Left cardiac atrium (tissue), 4 donors: ENCODE measurements at places on chromosomes 5 and 9. TPM values are rescaled to one million over a fixed set of nuclear protein-coding genes. Genes with fewer than 3 reads are reported as not detected.

GRCh38 chr9:107504585-107505455, 15.3 kb upstream of the KLF4 start:
- peak; percentile 70 for DNase-seq

DNA sequence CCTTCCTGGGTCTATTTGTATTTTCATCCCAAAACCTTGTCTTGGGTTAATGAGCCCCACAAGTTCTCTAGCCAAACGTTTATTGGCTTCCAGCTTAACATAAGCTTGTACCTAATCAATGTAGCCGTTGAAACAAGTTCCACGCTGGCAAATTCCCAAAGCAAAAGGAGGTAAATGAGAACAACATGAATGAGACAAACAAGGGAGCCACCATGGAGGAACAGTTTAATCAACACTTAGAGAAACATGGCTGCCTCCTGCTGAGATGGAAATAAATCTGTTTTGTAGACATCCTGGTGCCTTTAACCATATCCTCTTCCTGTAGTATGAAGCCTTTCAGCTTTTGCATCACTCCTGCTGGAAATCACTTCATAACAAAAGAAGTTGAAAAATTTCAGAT, 166.6 kb upstream of the NFIB start:
- no peak for DNase-seq

DNA sequence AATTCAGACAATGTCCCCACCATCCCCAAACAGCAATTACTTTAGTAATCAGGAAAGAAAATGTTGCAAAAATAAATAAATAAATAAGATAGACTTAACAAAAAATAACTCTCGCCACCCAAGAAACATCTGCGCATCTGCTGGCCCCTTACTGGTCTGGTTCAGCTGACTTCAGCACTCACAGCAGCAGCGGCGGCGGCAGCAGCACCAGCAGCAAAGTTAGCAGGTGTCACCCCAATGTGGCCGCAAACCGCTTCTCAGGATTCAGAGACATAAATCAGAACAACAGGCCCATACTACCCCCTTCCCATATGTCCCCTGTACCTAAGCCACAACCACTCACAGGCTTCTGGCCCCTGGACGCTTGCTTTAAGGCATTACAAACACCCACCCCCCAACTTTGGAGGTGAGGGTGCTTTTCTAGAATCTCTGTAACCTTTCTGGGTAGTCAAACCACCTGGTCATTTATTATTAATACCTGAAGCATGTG, 593.0 kb downstream of the BNC2 start:
- DNase-seq: no peak

DNA sequence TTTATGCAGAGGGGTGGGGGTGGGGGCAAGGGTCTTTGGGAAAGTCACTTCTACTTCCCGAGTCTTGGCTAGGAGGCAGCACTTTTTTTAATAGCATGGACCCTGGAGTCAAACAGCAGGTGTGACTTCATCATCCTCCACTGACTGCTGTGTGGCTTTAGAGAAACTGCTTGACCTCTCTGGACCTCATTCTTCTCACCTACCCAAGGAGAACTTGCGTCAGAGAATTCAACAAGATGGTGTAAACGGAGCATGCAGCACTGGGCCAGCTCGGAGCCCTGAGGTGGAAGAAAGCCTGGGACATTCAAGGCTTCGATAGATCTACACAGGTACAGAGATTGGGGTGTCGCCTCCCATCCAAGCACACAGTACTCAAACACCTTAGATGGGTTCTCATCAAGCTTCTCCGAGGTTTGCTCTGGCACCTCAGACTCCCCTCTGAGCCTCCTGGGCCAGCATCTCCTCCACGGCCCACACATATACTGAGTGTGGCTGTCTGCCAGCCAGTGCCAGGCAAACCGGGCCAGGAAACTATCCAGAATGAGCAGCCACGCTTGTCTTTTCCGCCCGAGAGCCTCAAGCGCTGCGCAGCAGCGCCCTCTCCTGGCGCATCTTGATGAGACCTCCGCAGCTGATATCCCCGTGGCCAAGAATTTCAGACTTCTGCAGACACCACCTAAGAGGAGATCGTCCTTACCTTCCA, 4.6 kb upstream of the SLC25A48 start:
- DNase-seq: peak; percentile 69

GRCh38 chr9:137383081-137383783, 39.7 kb downstream of the EXD3 start:
- peak; percentile 16 for DNase-seq

DNA sequence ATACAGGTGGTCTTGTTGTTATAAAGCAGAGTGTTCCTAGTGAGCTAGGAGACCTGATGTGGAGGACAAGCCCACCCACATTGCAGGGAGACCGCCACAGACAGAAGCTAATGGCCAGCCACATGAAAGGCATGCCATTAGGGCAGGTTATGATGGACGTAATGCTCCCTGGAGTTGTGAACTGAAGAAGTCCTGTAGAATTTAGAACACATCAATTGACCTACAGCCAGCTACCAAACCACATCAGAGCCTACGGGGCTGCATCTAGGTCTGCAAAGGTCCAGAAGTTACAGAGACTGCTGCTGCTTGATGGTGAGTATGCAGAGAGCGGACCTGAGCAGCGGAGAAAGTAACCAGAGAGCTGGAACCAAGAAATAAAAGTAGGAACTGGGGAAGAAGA, 116.6 kb downstream of the LPAR1 start:
- DNase-seq: no peak

DNA sequence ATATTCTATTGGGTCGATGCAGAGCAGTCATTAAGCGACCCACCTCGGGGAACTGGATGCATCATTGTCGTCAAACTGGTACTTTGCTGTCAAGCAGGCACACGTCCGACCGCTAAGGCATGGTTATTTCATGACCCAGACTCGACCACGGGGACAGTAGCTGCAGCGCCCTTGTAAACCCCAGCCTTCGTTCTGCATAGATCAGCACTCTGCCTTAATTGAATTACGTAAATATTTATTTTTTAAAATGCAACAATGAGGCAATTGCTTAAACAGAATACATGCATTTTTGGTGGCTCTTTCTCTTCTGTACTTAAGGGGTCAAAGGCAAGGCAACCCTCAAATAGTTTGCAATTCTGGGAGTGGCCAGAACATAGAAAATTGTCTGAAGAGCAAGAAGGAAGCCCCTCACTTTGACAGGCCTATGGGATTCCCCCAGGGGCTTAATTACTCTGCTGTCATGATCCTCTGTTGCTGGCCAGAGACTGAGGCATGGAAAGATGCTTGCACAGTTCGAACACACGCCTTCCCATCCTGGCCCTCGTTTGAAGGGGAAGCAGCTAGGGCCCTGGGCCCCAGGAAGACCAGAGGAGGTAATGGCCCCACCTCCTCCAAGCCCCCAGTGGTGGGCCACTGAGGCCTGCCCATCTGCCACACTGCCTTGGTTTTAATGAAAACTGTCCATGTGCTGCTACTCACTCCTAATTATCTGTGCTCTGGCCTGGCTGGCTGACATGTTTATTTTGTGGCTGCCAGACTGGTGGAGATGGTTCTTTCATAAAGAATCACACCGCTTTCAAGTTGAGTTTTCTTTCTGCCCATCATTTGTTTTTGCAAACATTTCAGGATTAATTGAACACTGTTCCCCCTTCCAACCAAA, 169.7 kb upstream of the MAST4 start:
- DNase-seq: no peak

GRCh38 chr5:149466457-149466972, 84.7 kb downstream of the CSNK1A1 start:
- DNase-seq: peak; percentile 57

GRCh38 chr5:155040984-155041653, 27.6 kb downstream of the KIF4B start:
- no peak for DNase-seq

DNA sequence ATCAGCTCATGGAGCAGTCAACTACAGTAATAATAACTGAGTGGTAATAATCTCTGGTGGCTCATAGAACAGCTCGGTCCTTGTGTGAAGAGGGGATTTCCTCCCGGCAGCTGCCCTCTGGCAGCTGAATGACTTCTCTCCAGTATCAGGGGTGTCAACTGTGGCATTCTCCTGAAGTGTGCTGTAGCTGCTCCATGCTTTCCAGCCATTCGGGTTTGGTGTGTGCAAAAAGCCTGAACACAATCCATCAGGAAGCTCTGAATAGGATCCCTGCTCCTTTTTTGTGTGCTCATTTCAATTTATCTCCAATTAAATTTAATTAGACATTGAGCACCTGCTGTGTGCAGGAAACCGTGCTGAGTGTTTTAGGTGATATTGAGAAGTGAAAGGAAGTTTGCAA, 59.8 kb upstream of the BARX1 start:
- DNase-seq: no peak

DNA sequence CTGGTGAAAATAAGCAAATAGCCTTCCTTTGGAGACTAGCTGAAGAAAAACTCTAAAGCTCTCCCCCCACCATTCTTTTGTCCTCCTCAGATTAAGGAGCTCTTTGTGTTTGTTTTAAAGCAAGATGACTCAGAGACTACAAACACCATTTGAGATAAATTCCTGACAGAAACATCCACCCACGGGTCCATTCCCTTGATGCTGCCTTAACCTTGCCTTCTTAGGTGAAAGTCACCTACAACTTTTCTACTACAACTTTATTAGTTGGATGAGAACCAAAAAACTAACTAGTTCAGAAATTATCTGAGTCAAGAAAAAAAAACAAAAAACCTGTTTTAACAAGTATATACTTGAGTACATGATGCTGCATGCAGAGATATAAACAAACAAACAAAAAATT, 831.1 kb downstream of the NR2F1-AS1 start:
- DNase-seq: no peak

DNA sequence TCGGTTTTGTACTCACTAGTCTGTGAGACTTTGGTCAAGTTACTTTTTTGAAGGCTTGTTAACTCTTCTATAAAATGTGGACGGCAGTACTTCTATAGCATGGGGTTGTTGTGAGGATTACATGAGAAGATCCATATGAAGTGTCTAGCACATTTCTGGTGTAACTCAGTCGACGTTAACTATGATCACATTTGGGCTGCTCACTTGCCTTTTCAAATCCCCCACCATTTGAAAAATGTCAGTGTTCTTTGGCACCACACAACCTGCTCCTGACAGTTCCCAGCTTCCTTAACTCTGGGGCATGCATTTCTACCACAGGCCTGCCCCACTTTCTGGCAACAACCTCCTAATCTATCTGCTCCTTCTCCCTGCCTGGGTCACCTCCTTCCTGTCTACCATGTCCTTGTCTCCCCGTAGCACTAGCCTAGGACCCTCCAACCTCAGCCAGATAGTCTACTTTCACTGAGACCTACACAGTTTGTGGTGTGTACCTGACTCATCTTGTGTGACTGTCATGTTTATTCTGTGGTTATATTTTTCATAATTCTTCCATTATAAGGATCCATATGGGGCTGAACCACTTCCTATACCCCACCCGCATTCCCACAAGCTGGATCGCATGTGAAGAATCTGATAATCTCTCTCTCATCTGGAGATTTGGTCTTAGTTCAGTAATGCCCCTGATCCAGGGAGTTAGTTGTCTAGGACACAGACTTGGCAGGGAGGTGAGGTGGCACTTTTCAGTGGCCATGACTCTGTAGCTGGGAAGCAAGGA, 30.2 kb upstream of the BASP1 start:
- no peak for DNase-seq

C9orf72 gene
- 15.2 TPM for total RNA-seq

EXOSC3 gene
- total RNA-seq: 18.8 TPM

WHRN gene
- total RNA-seq: 7.8 TPM

BARHL1 gene
- total RNA-seq: not detected

KLF9 gene
- 78.9 TPM for total RNA-seq

SLC36A2 gene
- 0.29 TPM for total RNA-seq

IFNK gene
- not detected for total RNA-seq

B4GALT1 gene
- total RNA-seq: 49.5 TPM

DEPDC1B gene
- not detected for total RNA-seq
